Endothelial cell of umbilical vein (primary cell): ENCODE measurements at places on chromosomes 7 and 10. TPM values are rescaled to one million over a fixed set of nuclear protein-coding genes. Genes with fewer than 3 reads are reported as not detected.

- no peaks in the 10 kb centered on the region for H3K27me3 ChIP-seq
- no peak overlapping the region for H3K27ac ChIP-seq
- no peak for DNase-seq
- no peaks in the 10 kb centered on the region for H3K36me3 ChIP-seq
- peaks cover 13% of the 10 kb centered on the region for H3K4me1 ChIP-seq
Observed at GRCh38 chr7:76091506-76091905, 43.6 kb downstream of the MDH2 start.

GRCh38 chr10:55979203-55979602 lies 381.9 kb downstream of the ZWINT start:
- H3K27me3 ChIP-seq = no peaks in the 10 kb centered on the region
- H3K4me3 ChIP-seq = no peak overlapping the region
- H3K4me1 ChIP-seq = no peaks in the 10 kb centered on the region
- DNase-seq = no peak

DNA sequence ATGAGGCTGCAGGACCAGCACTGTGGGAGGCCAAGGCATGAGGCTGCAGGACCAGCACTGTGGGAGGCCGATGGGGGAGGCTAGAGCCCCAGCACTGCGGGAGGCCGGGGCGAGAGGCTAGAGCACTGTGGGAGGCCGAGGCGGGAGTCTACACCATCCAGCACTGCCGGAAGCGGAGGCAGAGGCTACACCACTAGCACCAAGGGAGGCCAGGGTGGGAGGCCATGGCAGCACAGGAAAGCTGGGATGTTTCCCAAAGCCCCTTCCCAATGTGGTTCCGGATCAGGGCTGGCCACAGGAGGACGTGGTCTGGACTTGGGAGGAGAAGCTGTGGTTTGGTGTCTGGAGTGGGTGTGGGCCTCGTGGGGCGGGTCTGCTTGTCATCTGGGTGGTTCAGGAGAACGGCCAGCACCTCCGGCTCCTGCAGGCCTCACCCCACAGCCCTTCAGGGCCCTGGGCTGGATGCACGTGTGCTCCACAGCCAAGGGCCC lies 43.6 kb downstream of the PDGFA start:
- no peak overlapping the region for H3K27ac ChIP-seq
- DNase-seq = no peak
- peaks cover 12% of the 10 kb centered on the region for H3K4me1 ChIP-seq
- no peaks in the 10 kb centered on the region for H3K27me3 ChIP-seq

DNA sequence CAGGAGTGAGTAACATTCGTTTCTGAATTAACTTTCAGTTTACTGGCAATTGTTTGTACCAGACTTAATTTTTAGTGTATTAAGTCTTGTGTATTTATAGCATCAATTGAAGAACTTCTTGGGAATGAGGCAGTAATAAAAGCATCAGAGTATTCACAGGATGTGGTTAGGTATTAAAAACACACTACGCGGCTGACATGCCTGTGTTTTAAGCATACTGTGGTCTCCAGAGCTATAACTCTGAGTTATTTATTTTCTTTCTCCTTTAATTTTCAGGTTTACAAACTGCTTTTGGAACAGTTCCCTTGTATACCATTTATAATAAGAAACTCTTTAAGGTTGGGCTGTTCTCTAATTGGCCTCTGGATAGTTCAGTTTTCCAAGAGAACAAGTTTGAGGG lies 626.1 kb upstream of the NRG3 start:
- H3K27ac ChIP-seq = no peak overlapping the region
- no peaks in the 10 kb centered on the region for H3K4me1 ChIP-seq
- no peak for DNase-seq
- H3K4me3 ChIP-seq = no peak overlapping the region

EEPD1 gene
- 0.13 and 0.40 TPM in 2 replicates for polyA plus RNA-seq

DNA sequence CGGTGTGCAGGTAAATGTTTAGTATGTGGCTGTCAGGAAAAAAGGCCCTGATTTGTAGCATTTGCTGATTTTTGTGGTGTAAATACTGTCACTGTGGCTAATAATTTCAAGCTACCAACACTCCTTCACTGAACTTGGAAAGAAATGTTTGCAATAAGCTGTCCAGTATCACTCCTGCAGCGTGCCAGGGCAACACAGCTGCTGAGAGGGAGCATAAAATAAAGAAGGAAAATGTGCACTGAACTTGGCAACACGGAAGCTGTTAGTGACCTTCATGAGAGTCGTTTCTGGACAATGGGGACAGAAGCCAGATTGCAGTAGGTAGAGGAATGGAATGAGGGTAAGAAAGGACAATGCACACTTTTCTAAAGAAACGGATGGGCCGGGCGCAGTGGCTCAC lies 37.9 kb upstream of the FHIP2A start:
- H3K36me3 ChIP-seq = no peaks in the 10 kb centered on the region
- H3K4me1 ChIP-seq = peaks cover 21% of the 10 kb centered on the region
- H3K27me3 ChIP-seq = no peaks in the 10 kb centered on the region

STRIP2 gene
- polyA plus RNA-seq = 2.4 and 3.4 TPM in 2 replicates

PRSS1 gene
- polyA plus RNA-seq = not detected in 2 replicates

GNAT3 gene
- polyA plus RNA-seq = not detected in 2 replicates

DNA sequence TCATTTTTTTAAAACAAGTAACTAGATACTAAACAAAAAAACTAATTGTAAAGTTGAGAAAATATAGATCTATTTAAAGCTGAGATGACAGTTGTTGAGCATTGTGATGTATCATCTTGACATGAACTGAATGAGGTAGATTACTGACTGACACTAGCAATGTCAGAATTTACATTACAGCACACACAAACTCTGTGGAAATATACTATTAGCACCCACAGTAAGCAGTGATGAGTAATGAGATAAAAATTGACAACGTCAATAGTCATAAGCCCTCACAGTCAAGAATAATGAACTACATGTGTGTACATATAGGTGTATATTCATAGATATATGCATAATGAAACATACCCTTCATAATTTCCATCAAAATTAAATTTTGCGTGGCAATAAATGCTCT lies 368.4 kb downstream of the TFEC start:
- H3K4me3 ChIP-seq = no peak overlapping the region
- H3K4me1 ChIP-seq = no peaks in the 10 kb centered on the region
- H3K27ac ChIP-seq = no peak overlapping the region
- no peaks in the 10 kb centered on the region for H3K27me3 ChIP-seq

- H3K4me1 ChIP-seq = no peaks in the 10 kb centered on the region
- no peak overlapping the region for H3K4me3 ChIP-seq
- peaks cover 9% of the 10 kb centered on the region for H3K36me3 ChIP-seq
- no peaks in the 10 kb centered on the region for H3K27me3 ChIP-seq
- no peak overlapping the region for H3K27ac ChIP-seq
- DNase-seq = no peak
Observed at GRCh38 chr7:149075286-149075685, 15.2 kb downstream of the ZNF786 start.

DNA sequence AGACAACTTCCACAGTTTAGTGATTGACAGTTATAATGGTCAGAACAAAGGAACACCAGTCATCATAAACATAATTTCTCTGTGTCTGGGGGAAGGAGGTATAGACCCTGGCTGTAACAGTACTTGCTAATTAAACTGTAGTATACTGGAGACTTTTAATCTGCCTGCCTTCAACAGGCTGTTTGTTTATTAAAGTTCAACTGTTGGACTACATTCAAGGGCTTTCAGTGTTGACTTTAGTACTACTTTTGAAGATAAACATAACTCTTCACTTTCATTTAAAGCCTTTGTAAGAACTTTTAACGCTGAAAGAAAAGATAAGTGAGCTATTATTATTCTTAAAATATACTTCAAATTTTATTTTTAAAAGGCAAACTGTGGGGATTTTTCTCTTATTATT lies 15.5 kb upstream of the PTTG1IP2 start:
- H3K27ac ChIP-seq = no peak overlapping the region
- H3K27me3 ChIP-seq = no peaks in the 10 kb centered on the region
- H3K4me1 ChIP-seq = no peaks in the 10 kb centered on the region
- no peak overlapping the region for H3K4me3 ChIP-seq

GRCh38 chr10:114650266-114650665 lies 7.8 kb downstream of the ABLIM1 start:
- DNase-seq = peak; percentile 39
- H3K27me3 ChIP-seq = no peaks in the 10 kb centered on the region
- H3K4me3 ChIP-seq = no peak overlapping the region
- H3K4me1 ChIP-seq = peaks cover 88% of the 10 kb centered on the region
- no peak overlapping the region for H3K27ac ChIP-seq
- H3K36me3 ChIP-seq = no peaks in the 10 kb centered on the region

- H3K4me1 ChIP-seq = no peaks in the 10 kb centered on the region
- no peaks in the 10 kb centered on the region for H3K36me3 ChIP-seq
- no peak for DNase-seq
- H3K27ac ChIP-seq = no peak overlapping the region
- no peak overlapping the region for H3K4me3 ChIP-seq
- H3K27me3 ChIP-seq = peaks cover 3% of the 10 kb centered on the region
Observed at GRCh38 chr7:28986028-28986764, 28.1 kb upstream of the TRIL start.

MALRD1 gene
- polyA plus RNA-seq = not detected in 2 replicates

WAPL gene
- 6.4 and 9.2 TPM in 2 replicates for polyA plus RNA-seq

GPR26 gene
- not detected in 2 replicates for polyA plus RNA-seq

- H3K4me1 ChIP-seq = no peaks in the 10 kb centered on the region
- no peaks in the 10 kb centered on the region for H3K36me3 ChIP-seq
- H3K27me3 ChIP-seq = no peaks in the 10 kb centered on the region
- no peak overlapping the region for H3K4me3 ChIP-seq
- H3K27ac ChIP-seq = no peak overlapping the region
Observed at GRCh38 chr7:3634396-3634795, 333.3 kb downstream of the SDK1 start.

GRCh38 chr7:105218939-105219770 lies 169.6 kb downstream of the SRPK2 start:
- DNase-seq = no peak
- H3K4me3 ChIP-seq = no peak overlapping the region
- no peak overlapping the region for H3K27ac ChIP-seq
- H3K27me3 ChIP-seq = no peaks in the 10 kb centered on the region
- H3K36me3 ChIP-seq = no peaks in the 10 kb centered on the region
- no peaks in the 10 kb centered on the region for H3K4me1 ChIP-seq

HOXA11 gene
- 10.4 and 10.8 TPM in 2 replicates for polyA plus RNA-seq

TBL2 gene
- 48.4 and 49.6 TPM in 2 replicates for polyA plus RNA-seq

DNA sequence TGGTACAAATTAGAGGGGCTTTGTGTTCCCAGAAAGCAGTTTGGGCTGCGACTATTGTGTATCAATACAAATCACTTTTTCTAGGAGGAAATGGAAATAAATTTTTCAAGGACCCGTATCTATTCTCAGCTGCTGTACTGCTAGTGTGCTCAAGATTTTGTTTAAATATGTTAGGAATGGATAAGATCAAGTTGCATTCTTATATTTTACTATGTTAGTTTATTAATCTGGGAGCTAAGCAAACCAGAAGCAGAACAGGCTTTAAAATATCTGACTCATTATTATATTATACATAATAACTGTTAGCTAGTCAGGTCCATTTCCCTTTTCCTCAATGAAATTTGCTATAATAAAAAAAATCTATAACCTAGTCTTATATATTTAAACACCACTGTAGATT lies 11.1 kb upstream of the GLCCI1 start:
- H3K4me3 ChIP-seq = no peak overlapping the region
- no peak for DNase-seq
- no peaks in the 10 kb centered on the region for H3K36me3 ChIP-seq
- no peaks in the 10 kb centered on the region for H3K4me1 ChIP-seq

GRCh38 chr10:132848291-132848701 lies 62.3 kb upstream of the NKX6-2 start:
- H3K4me1 ChIP-seq = no peaks in the 10 kb centered on the region
- DNase-seq = no peak
- no peak overlapping the region for H3K27ac ChIP-seq
- no peaks in the 10 kb centered on the region for H3K36me3 ChIP-seq
- no peaks in the 10 kb centered on the region for H3K27me3 ChIP-seq
- H3K4me3 ChIP-seq = no peak overlapping the region
